ENCODE measurements at places on chromosomes 7 and 10. TPM values are rescaled to one million over a fixed set of nuclear protein-coding genes. Genes with fewer than 3 reads are reported as not detected.

- DNase-seq: no peak
These were observed 82.2 kb downstream of the EBLN1 start for GRCh38 chr10:22135591-22135990.

GPAM gene
- 13.8 TPM for total RNA-seq

DNA sequence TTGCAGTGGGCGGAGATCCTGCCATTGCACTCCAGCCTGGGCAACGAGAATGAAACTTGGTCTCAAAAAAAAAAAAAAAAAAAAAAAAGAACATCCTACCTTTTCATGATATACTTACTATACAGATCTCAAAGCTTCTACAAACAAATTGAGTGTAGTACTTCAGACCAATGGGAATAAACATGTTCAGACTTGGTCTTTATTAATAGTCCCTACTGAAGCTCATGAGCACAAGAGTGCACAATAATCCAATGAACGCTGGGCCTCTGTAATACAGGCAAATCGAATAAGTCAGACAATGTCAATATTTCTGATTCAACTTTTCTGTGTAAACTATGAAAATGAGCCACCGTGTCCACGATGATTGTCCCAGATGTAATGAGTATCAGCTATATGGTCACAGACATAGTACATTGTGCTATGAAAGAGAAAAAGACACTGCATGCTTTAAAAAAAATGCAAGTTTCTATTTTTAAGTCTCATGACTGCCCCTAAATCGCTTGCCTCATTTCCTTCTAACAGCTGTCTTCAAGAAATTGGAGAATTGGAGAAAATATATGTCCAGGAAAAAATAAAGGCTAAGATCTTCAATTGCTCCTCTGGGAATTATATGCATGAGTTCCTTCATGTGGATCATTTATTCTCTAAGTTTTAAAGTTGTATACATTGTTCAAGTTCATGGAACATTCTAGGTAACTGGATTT is 64.0 kb upstream of the CTTNBP2 start:
- no peak for DNase-seq

NPC1L1 gene
- total RNA-seq: 0.14 TPM

ZNF804B gene
- not detected for total RNA-seq
